SK-N-SH (cell line): ENCODE measurements at places on chromosomes 1 and 21.

GRCh38 chr1:12453400-12454343 is 164.3 kb downstream of the DHRS3 start:
- peaks cover 44% of the 10 kb centered on the region for H3K4me1 ChIP-seq
- H3K27ac ChIP-seq, result peak overlapping the region; percentile 90
- no peak overlapping the region for H3K4me3 ChIP-seq
- no peaks in the 10 kb centered on the region for H3K27me3 ChIP-seq

DNA sequence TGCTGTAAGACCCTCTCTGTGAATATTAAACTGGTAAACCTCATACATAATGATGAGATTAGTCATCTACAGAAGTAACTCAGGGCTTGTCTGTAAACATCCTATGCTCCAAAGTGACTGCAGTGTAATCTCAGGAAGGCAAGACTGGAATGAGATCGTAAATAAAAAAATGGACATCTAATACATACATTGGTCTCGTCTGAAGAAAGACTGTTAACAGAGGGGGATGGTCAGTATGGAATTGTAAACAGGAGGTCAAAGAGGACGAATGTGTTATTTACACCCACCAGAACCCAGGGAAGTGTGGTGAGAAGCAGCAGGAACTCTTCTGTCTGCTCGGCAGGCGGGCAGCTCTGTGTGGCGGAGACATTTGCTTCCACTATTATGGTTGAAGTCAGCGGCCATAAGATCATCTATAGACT is 51.4 kb downstream of the DISC1 start:
- no peaks in the 10 kb centered on the region for H3K27me3 ChIP-seq
- no peaks in the 10 kb centered on the region for H3K4me1 ChIP-seq
- DNase-seq, result no peak
- no peak overlapping the region; the same call in 1 of the 2 replicates for H3K4me3 ChIP-seq

DNA sequence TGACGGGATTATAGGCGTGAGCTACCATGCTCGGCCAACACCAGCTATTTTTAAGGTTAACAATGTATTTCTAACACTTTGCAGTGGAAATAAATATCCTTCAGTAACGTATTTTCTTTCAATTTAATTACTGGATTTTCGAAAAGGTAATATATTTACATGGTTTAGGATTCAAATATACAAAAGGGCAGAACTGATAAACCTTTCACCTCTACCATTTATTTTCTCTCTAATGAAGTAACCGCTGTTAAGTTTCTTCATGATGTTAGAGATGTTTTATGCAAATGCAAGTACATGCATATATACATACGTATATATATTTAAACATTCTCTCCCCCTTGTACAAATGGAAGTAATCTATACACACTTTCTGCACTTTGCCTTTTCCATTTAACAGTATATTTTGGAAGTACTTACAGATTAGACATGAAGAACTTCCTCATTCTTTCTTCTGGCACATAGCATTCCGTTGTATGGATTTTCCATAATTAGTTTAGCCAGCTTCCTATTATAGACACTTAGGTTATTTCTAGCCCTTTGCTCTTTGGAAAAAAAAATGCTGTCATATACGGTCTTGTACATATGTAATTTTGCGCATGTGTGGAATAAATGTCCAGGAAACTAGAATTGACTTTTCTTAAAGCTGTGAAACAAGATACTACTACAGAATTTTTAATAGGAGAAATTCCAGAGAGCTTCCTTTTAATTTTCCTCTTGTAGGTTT is 14.9 kb upstream of the HJV start:
- peak overlapping the region; percentile 91 for H3K4me3 ChIP-seq
- H3K27ac ChIP-seq, result peak overlapping the region; percentile 29; the same call in 1 of the 2 replicates
- H3K27me3 ChIP-seq, result no peaks in the 10 kb centered on the region
- no peak for DNase-seq

- peaks cover 4% of the 10 kb centered on the region; the same call in 1 of the 2 replicates for H3K4me1 ChIP-seq
- peaks cover 5% of the 10 kb centered on the region for H3K36me3 ChIP-seq
- no peaks in the 10 kb centered on the region for H3K27me3 ChIP-seq
- peak; percentile 82 for DNase-seq
Observed at GRCh38 chr1:35558374-35559316, 1.0 kb downstream of the NCDN start.

DNA sequence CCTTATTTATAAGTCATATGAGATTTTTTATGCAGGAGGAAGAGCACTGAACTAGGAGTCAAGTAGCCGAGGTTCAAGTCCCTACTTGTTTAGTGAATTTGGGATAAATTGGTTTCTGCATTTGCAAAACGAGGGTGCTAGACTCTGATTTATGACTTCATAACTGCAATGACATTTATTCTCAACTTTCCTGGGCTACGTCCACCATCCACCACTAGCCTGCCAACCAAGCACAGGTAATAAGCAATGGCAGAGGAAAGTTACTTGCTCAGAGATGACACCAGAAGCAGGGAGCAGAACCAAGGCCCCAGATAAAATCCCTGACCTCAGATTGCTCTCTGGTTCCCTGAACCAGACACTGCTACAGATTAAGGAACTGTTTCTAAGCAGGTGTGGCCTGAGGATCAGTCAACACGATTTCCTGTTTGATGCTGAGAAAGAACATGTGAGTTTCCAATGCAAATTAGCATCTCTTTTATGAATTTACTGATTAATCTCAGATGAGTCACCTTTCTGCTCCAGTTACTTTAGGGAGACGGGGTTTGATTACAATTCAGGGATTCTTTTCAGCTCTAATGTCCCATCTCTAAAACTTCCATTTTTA is 52.7 kb downstream of the PLPP3 start:
- DNase-seq, result no peak
- peak overlapping the region; percentile 96 for H3K27ac ChIP-seq
- peaks cover 15% of the 10 kb centered on the region for H3K36me3 ChIP-seq
- H3K27me3 ChIP-seq, result no peaks in the 10 kb centered on the region
- H3K4me3 ChIP-seq, result no peak overlapping the region

- peak; percentile 72 for DNase-seq
- H3K27me3 ChIP-seq, result no peaks in the 10 kb centered on the region
- no peak overlapping the region for H3K4me3 ChIP-seq
- H3K4me1 ChIP-seq, result 0 out of 2 replicates have a peak, but pooled peaks cover 4% of the 10 kb centered on the region
- H3K27ac ChIP-seq, result no peak overlapping the region
Observed at GRCh38 chr1:47175227-47175934, 14.5 kb downstream of the PDZK1IP1 start.

GRCh38 chr1:15391366-15391765 is 18.3 kb upstream of the EFHD2 start:
- no peak overlapping the region for H3K27ac ChIP-seq
- no peak overlapping the region for H3K4me3 ChIP-seq
- no peak for DNase-seq
- no peaks in the 10 kb centered on the region for H3K27me3 ChIP-seq

DNA sequence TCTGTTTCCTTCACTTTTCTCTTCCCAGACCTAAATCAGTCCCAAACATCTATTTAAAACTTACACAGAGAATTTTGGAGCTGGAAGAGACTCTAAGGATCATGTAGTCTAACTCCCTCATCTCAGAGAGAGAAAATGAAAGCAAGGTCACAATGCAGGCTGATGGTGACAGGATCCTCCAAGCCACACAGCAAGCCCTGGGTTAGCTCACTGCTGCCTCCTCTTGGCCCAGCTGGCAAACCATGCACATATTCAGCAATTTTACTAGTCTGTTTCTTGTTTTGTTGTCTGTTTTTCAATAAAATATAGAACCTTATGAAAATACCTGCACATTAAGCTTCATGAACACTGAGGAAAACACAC is 27.7 kb upstream of the LY9 start:
- H3K27ac ChIP-seq, result no peak overlapping the region
- H3K4me3 ChIP-seq, result no peak overlapping the region
- H3K36me3 ChIP-seq, result no peaks in the 10 kb centered on the region
- DNase-seq, result no peak

- no peaks in the 10 kb centered on the region for H3K36me3 ChIP-seq
- no peak overlapping the region for H3K27ac ChIP-seq
Observed at GRCh38 chr1:32448773-32449456, 16.0 kb upstream of the ZBTB8B start.

DNA sequence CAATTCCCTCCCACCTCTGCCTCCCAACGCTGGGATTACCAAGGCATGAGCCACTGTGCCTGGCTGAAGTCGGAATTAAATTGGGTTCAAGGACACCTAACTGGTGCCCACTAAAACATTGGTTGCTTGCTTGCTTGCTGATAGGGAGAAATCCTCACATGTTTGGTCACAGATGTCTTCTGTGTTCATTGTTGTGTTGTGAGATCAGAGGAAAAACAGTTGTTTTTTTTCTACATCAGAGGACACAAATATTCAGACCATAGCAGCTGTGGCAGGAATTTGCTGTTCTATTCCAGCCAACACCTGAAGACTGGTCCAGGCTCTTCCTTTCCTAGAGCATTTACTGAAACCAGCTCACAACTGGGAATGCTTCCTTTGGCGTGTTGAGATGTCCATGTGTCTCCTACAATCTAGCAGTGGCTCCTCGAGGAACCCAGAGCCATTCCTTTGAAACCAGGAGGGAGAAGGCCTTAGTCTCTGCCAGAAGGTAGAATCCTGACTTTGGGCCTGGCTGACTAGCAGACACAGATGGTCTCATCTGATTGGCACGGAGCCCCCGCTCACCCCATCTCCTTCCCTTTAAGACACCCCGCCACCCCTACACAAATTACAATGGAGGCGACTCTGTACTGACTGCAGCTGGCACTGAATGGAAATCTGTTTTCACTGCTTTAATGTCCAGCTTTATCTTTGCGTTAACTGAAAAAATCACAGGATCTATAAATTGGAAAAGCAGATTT is 24.3 kb upstream of the TRIM17 start:
- H3K4me1 ChIP-seq, result peaks cover 2% of the 10 kb centered on the region; the same call in 1 of the 2 replicates
- DNase-seq, result no peak
- no peaks in the 10 kb centered on the region for H3K36me3 ChIP-seq
- no peaks in the 10 kb centered on the region for H3K27me3 ChIP-seq

DNA sequence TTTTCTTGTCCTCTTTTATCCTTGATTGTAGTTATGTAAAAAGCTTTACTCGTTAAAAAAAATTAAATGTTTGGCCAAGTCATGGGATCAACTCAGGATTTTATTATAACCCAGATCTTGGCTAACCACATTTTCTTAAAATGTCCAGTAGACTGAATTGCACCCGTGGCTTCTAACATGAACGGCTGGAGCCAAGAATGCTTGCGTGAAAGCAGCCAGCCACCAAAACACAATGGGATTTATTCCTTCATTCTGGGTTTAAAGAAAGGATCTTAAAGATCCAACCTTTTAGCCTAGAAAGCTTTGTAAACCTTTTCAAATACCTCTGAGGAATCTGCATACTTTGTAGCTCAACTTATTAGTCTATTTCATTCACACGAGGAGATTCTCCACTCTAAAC is 404.4 kb downstream of the USP25 start:
- H3K27me3 ChIP-seq, result no peaks in the 10 kb centered on the region
- no peaks in the 10 kb centered on the region for H3K4me1 ChIP-seq
- no peaks in the 10 kb centered on the region for H3K36me3 ChIP-seq
- H3K27ac ChIP-seq, result no peak overlapping the region
- H3K4me3 ChIP-seq, result no peak overlapping the region

GRCh38 chr1:209238356-209238755 is 345.2 kb upstream of the CAMK1G start:
- H3K27ac ChIP-seq, result no peak overlapping the region
- H3K4me1 ChIP-seq, result no peaks in the 10 kb centered on the region
- H3K27me3 ChIP-seq, result no peaks in the 10 kb centered on the region
- H3K4me3 ChIP-seq, result no peak overlapping the region

GRCh38 chr1:214216779-214217178 is 64.2 kb upstream of the SMYD2 start:
- peaks cover 14% of the 10 kb centered on the region; the same call in 1 of the 2 replicates for H3K27me3 ChIP-seq
- no peak overlapping the region for H3K27ac ChIP-seq
- no peaks in the 10 kb centered on the region for H3K36me3 ChIP-seq
- no peak for DNase-seq
- H3K4me3 ChIP-seq, result no peak overlapping the region
- peaks cover 3% of the 10 kb centered on the region; the same call in 1 of the 2 replicates for H3K4me1 ChIP-seq

DNA sequence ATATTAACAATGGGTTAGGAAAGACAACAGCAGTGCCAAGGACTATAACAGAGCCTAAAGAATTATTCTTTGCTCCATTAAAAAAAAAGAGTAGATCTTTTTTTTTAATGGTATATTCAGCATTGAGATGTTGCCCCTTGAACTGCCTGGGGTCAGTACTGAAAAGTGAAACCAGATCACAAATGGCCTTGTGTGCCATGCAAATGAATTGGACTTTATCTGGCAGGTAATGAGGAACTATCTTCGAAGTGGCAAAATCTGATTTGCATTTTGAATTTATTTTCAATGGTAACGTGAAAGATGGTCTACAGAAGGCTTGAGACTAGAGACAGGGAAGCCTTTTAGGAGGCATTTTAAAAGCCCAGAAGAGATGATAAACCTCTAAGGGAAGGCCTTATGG is 21.4 kb upstream of the PKN2 start:
- no peaks in the 10 kb centered on the region for H3K27me3 ChIP-seq
- no peaks in the 10 kb centered on the region; the same call in 1 of the 2 replicates for H3K4me1 ChIP-seq
- no peaks in the 10 kb centered on the region for H3K36me3 ChIP-seq
- DNase-seq, result no peak
- H3K4me3 ChIP-seq, result no peak overlapping the region

DNA sequence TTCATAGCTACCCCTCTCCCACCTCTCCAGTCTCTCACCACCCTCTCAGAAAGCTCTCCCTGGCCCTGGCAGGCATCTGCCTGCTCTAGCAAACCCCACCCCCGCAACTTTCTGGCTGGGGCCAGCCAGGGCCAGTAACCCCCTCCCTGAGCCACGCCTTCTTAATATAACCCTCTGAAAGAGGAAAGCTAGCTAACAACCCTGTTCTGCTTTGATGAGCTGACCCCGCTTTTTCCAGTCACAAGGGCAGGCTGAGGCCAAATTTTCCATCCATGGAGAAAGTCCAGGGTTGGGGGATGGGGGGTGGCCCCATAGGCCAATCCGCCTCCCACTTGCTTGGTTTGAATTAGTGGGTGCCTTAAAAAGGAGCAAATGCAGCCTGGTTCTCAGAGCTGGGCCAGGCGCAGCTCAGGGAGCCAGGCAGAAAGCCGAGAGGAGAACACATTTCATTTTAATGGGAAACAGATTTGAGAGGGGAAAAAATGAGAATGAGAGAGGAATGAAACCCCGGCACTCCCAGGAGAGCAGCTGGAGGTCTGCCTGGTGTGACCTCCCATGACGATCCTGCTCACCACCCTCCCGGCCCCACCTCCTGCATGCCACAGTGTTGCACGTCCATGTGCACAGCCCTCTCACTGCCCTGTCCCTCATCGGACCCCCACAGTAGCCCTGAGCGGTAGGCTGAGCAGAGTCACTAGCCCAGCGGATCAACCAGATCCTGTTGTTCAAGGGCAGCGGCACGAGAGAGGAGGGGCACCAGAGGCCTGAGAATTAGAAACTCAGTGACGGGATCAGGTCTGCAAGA is 62.3 kb downstream of the OPTC start:
- peak overlapping the region; percentile 7; the same call in 1 of the 2 replicates for H3K4me3 ChIP-seq
- H3K36me3 ChIP-seq, result no peaks in the 10 kb centered on the region
- H3K27me3 ChIP-seq, result no peaks in the 10 kb centered on the region
- H3K27ac ChIP-seq, result peak overlapping the region; percentile 96

GRCh38 chr1:65467536-65467935 is 47.1 kb downstream of the LEPR start:
- no peak for DNase-seq
- H3K36me3 ChIP-seq, result no peaks in the 10 kb centered on the region
- no peaks in the 10 kb centered on the region for H3K27me3 ChIP-seq
- H3K4me3 ChIP-seq, result no peak overlapping the region
- no peak overlapping the region for H3K27ac ChIP-seq

GRCh38 chr1:28494737-28495136 is 11.1 kb upstream of the RCC1 start:
- H3K36me3 ChIP-seq, result peaks cover 26% of the 10 kb centered on the region; the same call in 1 of the 2 replicates
- H3K27me3 ChIP-seq, result no peaks in the 10 kb centered on the region
- no peaks in the 10 kb centered on the region for H3K4me1 ChIP-seq
- no peak for DNase-seq
